Effector memory CD8-positive, alpha-beta T cell (primary cell): ENCODE measurements at places on chromosomes 13 and 19.

DNA sequence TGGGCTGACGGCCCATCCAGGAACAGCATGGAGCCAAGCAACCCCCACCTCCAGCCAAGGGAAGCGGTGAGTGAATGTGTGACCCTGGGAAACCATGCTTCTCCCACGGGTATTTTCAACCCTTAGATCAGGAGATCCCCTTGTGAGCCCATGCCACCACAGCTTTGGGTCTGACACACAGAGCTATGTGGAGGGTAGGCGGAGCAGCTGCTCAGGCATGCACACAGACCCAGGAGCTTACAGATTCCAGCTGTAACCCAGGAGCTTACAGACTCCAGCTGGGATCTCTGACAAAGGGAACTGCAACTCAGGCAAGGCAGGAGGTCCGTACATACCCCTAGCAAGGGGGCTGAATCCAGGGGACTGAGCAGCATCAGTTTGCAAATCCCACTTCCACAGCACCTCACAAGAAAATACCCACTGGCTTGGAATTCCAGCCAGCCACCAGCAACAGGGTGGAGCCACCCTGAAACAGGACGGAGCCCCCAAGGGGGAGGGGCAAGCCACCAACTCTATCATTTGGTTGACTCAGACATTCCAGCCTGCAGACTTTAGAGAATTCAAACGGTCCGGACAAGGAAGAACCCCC, 40.8 kb upstream of the RFXAP start:
- DNase-seq, result no peak

GRCh38 chr19:15283141-15283883, 49.0 kb downstream of the BRD4 start:
- DNase-seq, result no peak

DNA sequence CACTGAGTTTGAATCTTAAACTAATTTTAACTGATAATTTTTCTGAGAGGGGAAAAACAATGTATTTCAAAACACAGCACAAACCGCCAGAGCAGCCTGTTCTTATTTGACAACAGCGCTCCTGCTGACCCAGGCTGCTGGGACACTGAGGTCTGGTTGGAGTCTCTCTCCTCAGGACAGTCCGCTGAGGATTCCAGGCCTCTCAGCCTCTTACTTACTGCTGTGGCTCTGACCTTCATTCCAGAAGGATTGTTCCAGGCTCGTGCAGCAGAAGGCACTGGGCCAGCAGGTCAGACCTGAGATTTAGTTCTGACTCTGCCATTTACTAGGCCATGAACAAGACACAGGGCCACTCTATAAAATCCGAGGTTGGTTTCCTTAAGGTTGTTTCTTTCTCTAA, 393.6 kb downstream of the TDRD3 start:
- no peak for DNase-seq

DNA sequence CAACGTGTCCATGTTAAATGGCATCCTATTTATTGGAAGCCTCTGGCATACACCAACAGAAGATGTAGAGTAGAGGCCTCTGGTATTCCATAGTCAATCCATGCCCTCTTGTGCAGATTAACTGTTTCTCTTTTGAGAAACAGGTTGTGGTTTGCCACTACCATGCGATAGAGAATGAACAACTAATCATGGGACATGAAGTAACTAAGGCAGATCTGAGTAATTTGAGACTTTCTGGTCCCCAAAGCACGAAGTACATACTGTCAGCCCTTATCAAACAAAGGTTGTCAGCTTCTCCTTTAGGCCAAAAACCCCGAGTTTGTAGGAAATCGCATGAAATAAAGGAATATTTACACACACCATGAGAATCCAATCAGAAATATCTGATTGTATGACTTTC, 3.6 kb downstream of the ZNF121 start:
- no peak for DNase-seq

DNA sequence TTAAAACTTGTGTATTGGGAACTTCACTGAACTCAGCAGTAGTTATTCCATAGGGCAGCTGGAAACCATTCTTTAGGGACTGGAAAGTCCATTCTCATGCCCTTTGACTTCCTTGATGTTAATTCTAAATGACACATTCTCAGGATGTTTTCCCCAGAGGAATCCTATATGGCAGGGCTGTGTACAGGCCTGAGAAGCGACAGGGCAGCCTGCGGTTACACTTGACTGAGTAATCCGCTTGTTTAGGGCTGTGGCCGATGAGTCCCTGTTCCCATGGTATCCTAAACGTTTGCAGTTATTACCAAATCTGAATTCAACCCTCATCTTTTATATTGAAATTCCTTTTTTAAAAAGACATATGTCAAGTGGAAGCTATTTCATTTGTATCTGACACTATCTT, 83.5 kb downstream of the COL4A2 start:
- DNase-seq, result no peak

DNA sequence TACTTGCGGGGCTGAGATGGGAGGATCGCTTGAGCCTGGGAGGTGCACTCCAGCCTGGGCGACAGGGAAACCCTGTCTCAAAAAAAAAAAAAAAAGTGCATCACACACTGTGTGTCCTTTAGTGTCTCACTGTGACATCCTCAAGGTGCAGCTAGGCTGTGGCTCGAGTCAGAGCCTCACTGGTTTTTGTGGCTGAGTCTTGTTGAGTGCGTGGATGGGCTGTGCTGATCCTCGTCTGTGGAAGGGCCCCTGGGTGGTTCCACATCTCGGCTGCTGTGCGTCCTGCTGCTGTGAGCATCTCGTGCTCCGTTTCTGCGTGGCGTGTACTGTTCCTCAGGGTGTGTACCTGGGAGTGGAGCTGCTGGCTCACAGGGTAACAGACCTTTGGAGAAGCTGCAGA, 11.2 kb downstream of the STK11 start:
- no peak for DNase-seq

GRCh38 chr13:99389520-99390304, 82.5 kb upstream of the GPR183 start:
- no peak for DNase-seq

DNA sequence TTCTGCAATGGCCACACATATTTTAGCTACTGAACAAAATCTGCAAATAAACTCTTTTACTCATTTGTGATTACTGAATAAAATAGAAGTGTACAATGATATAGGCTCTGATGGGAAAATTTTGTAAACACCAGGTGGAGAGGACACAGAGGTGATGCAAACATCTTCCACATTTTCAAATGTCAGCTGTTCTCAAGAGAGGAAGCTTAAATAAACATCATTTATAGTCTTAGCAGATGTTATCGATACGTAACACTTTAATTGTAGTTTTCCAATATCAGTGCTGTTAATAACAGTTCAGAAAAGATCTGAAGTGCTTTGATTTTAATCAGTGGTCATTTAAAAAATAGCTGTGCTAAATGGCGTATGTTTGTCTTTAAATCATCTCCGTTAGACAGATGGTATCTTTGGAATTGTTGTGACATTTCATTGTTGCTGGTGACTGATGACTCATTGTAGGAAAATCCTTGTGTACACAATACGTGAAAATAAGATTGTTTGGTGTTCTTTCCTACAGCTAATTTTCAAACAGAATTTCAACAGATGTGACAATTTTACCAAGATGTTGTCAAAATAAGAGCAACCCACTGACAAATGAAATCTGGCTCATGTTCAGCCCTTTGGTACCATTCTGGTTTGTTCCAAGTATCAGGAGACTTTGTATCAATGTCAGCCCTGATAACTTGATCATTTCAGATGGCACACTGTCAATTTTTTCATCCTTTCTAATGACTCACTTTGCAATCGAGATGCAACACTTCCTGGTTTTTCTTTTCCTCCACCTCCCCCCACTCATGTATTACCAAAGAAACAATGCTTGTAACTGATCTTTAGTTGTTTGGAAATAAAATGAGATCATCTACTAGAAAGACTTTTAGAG, 516.0 kb downstream of the DCT start:
- no peak for DNase-seq

DNA sequence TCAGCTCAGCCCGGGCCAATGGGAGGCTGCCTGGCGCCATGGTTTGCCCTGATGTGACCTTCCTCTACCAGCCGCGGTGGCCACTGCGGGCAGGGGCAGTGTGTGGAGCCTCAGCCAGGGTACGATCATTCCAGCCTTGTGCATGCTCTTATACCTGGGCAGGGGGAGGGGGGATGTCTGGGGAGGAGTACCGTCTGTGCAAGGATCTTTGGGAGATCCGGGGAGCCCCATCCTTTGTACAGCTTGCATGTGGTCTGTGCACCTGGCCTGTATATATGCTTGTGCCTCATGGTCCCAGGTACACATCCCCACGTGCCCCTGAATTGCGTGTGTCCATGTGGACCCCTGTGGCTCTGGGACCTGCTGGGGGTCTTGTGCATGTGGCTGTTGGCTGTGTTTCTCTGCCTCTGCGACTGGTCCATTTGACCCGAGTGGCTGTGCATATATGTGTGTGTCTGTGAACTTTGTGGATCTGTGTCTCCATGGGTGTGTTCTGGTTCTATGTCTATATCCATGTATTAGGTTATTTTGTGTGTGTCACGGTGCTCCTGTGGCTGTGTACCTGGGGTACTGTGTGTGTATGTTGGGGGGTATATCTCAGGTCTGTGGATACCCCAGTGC, 12.8 kb upstream of the NANOS3 start:
- peak; percentile 14 for DNase-seq

DNA sequence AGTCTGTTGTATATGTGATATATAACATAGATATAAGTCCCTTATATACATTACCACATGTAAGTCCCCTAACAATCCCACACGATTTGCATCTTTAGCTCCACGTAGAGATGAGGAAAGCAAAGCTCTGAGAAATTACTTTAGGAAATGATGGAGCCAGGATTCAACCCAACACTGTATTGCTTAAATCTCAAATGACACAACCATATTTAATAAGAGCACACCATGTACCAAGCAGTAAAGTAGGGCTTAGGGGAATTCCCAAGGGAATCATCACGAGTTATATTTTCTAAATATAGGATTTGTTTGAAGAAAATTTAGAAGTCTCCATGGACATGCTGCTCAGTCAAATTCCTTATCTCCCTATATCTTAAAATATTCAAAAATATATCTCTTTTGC, 61.3 kb upstream of the POMP start:
- DNase-seq, result no peak

DNA sequence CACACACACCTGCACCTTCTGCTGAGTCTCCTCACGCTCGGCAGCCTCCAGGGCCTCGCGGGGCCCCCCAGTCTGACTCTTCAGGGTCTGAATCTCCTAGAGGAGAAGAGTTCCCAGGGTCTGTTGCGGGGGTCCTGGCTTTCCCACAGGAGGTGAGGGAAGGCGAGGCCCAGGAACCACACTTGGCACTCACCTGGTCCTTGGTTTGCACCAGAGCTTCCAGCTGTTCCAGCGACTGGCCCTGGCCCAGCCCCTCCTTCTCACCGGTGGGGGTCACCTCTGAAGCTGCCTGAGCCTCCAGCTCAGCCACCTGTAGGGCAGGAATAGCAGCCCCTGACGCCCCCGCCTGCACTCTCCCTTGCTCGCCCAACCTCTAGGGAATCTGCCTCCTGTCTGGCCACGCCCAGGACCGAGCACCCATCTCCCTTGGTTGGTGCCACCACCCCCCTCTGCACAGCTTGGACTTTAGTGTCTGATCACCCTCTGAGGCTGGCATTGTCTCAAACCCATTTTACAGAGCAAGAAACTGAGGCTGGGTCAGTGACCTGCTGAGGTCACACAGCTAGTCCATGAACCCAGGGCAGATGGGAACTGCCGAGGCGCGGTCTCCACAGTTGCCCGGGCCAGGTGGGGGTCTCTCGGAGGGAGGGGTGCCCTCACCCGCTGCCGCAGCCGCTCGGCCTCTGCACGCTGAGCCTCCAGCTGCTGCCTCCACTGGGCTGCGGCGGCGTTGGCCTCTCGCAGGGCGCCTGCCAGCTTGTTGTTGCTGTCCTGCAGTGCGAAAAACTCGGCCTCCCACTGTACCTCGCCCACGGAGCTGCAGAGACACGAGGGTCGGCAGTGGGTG, 9.5 kb downstream of the HOMER3 start:
- no peak for DNase-seq

GRCh38 chr13:108878732-108879131, 249.3 kb downstream of the MYO16 start:
- DNase-seq, result no peak

GRCh38 chr19:4803736-4804695, 12.5 kb downstream of the FEM1A start:
- DNase-seq, result peak; percentile 50

GRCh38 chr13:39542361-39542760, 60.6 kb downstream of the LHFPL6 start:
- no peak for DNase-seq

DNA sequence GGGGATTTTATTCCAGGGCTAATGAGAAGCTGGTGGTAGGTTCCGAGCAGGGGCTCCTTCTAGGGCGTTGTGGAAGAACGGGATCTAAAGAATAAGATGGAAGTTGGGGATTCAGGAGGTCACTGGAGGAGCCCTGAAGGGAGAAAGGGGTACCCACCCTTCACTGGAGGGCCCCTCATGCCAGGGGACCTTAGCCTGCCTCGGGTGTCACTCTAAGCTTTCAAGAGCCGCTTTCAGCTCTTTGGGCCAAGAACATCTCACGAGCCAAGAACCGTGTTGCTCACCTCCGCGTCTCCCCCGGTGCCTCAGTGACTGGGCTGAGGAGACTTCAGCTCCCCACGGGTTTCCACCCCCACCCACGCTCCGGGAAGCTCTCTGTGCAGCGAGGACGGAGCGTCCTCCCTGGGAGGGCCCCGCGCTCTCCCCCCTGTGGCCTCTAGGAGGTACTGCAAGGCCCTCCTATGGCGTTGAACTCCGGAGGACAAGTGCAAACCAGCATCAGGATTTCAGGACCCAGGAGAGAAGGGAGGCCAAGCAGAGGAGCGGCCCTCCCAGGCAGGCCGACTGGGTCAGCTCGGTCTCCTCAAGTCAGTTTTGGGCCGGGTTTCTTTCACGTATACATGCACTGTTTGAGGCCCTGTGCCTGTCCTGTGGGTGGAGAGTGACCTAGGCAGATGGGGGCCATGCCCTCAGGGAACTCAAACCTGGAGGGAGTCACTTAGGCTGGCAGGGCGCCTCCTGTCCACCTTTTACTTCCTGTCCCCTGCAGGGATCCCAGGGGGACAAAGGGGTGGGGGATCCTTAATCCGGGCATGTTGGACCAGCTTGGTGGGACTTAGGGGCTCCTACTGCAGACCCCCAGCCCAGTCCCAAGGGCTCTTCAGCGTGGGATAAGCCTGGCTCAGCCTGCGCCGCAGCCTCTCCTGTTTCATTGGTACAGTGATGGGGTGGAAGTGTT, 5.1 kb upstream of the KRTDAP start:
- peak; percentile 63 for DNase-seq

GRCh38 chr19:7238051-7238450, 56.2 kb downstream of the INSR start:
- DNase-seq, result no peak

- DNase-seq, result no peak
Observed at GRCh38 chr19:16671652-16672274, 10.8 kb downstream of the TMEM38A start.

- no peak for DNase-seq
Observed at GRCh38 chr13:54563286-54563685, 1534.7 kb downstream of the OLFM4 start.

DNA sequence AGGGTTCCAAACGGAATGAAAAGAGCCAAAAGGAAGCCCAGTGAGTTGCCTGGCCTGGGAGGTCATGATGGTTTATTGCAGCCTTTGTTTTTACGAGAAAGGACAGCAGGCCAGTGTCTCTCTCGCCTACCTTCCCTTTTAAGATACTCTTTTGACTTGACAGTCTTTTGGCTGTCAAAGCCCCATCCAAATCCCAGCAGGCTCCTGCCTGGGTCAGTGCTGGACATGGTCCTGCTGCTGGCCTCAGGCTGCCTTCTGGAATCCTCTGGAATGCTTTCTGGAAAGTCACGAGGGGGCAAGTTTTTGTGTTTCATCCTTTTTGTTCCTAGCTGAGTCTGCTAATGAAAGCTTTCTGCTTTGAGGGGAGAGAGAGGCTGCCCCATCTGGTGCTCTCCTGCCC, 444.8 kb downstream of the OLFM4 start:
- no peak for DNase-seq
